ENCODE measurements at places on chromosomes 1 and 21.

DNA sequence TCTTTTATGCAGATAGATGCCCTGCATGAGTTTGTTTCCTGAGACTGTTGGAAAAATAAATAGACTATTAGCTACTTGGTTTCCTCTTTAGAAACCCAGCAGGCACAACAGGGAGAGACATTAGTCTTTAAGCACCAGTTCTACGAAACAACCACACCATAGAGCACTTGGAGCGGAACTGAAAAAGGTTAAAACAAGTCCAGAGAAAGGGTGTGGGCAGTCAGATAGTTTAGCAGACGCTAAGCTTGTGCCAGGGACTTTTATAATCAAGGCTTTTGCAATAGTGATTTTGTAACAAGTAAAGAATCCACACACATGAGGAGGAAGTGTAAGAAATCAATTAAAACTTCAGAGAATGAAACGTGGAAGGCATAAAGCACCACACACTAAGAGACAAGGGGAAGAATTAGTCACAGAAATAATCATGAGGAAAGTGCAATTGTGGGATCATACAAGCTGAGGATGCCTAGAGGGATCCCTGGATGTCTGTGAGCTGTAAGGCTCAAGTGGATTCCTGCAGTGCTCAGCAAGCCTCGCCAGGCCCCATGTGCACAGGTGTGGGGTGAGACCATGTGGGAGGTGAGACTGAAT lies 37.8 kb upstream of the TLR5 start:
- DNase-seq = no peak

GRCh38 chr1:212641956-212642355 lies 33.4 kb downstream of the ATF3 start:
- DNase-seq = no peak

DNA sequence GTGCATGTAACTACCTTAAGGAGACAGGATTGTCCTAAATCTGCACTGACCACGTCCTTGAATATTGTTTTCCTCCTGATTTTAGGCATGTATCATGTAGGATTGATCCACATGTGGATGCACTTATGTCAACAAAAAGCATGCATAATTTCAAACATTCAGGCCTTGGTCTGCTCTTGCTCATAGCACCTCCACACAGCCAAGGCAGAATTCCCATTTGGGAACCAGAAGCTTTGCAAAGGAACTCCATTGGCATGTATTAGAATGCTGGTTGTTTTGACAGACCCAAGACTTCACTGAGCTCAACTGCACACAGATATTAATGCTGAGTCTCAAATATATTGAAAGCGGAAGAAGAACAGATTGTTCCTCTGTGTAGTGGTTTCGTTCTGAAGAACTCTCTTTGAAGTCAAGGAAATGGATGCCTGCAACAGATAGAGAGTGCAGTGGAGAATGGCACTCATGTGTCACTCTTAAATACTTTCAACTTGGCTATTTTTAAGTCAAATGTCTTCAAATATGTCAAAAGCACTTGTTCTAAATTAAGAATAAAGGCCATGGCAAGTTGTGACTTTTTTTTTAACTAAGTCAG lies 387.6 kb downstream of the LTN1 start:
- no peak for DNase-seq

DNA sequence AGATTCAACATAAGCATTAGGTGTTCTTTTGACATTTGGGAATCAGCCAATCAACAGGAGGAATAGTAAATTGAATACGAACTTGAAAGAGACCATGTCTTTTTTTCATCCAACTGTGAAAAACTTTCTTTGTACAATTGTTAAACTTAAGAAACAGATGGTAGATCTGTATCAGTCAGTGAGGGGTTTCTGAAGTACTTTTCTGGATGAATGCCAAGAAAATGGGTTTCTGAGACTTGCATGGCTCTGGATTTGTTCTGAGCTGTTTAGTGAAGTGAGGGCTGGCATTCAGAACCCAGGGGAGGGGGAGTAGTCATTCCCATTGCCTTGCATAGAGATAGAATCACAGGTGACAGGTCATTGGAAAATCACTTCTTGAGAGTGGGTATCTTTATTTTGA lies 37.4 kb downstream of the PTPRC start:
- no peak for DNase-seq

DNA sequence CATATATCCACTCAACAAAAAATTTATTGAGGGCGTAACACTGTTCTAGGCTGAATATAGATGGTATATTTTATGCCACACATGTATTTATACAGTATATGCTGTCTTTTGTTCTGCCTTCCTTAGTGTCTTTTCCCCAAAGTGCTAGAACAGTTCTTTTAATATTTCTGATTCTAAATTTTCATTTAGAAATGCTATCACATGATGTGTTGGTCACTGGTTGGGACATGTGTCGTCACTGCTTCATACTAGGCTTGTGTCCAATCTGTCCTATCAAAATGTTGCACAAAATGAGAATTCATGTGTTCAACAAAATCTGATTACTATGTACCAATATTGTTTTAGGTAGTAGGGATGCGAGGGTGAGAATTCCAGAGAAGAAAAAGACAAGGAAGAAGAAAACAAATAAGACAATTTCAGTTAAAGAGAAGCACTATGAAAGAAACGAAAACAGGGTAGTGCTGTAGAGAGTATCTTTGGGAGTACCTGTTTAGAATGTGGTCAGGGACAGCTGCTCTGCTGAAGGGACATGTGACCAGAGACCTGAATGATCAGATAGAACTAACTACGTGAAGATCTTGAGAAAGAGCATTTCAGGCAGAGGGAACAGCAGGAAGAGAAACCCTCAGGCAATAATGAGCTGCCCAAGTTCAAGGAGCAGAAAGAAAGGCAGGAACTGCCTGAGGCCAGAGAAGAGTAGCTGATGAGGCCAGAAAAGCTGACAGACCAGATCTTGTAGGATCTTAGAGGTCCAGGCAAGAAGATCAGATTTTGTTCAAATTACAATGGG lies 1.3 kb downstream of the KMO start:
- DNase-seq = no peak

DNA sequence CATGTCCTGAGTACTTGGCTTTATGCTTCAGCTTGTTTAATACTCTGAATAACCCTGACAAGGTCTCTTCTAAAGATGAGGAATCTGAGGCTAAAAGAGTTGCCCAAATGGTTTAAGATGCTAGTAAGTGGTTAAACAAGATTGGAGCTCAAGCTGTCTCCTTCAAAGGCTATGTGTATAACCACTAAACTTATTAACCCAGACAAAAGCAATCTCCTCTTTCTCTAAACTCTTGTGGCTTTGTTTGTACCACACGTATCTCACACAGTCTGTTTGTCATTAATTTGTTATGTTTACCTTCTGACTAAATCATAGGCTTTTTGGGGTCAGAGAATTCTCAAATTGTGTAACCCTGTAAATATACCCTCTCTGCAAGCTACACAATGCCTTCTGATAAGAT lies 89.9 kb downstream of the HMCN1 start:
- DNase-seq = no peak

DNA sequence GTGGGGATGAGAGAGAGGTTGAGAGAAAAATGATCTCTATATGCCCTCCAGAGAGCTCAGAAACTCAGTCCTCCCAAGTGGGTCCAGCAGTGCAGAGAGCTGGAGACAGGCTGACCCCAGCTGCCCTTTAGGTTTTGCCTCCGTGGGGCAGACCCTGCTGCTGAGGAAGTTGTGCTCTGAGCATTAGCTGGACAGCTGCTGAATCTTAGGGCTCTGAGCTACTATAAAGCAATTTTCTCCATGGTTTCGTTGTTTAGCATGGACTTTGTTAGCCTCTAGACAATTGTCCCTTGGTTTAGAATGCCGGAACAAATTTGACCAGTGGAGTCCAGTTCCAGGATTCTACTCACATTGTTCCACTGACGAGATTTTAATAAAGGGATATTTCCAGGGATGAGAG lies 22.1 kb downstream of the BATF3 start:
- no peak for DNase-seq

DNA sequence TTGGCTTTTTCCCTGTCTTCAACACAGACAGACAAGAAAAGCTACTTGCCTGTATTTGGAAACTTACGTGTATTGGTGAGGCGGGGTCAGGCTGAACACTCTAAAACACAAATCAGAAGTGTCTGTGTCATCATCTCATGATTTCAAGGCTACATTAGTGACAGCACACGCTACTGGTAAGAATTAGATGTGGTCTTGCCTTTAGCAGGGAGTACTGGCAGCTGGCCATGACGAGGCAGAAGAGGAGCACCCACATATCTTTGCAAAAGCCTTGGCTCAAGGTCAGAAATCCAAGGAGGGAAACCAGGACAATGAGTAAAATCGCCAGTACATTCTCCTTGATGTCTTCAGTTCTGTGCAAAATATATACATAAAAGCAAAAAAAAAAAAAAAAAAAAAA lies 77.7 kb downstream of the PCNX2 start:
- no peak for DNase-seq

GRCh38 chr1:222167111-222167510 lies 380.8 kb downstream of the HHIPL2 start:
- no peak for DNase-seq

GRCh38 chr1:210347112-210347511 lies 18.4 kb downstream of the HHAT start:
- no peak for DNase-seq

GRCh38 chr1:77378723-77379535 lies 97.1 kb downstream of the AK5 start:
- no peak for DNase-seq

- no peak for DNase-seq
Observed at GRCh38 chr1:218686258-218686657, 341.1 kb downstream of the TGFB2 start.

DNA sequence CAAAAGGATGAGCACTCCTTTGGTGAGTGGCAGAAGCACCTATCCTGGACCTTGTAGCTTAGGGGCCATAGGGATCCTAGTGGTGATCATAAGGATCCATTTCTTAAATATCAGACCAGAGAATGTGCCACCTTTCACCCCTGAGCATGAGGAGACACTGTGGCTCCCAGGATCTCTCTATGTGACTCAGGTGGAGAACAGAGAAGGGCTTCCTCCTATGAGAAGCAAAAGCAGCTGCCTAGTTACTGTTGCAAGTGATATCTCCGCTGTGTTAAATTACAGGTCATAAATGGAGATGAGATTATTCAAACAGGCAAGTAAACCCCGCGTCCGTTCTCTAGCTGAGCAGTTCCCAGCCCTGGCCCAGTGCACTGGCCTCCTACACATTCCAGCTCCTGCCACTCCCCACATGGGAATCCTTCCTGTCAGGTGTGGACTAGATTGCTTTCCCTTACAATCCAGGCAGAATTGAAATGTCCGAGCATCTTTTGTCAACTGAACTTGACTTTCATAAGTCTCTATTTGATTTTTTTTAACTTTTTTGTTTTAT lies 26.3 kb downstream of the CLEC20A start:
- DNase-seq = no peak

DNA sequence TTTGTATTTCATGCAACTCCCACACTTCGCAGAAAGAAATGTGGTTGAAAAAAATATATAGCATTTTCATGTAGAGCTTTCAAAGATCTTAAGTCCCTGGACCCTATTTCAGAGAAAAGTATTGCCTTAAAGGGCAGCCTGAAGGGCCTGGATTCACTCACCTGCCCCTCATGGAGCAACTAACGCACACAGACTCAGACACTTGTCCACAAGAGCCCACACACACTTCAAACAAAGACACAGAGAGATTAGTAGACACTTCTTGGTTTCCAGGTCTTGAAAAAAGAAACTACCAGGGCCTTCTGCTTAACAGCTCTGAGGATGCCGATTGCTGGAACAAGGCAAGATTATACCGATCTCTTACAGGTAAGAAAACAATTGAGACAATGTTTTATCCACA lies 122.2 kb downstream of the ZBTB18 start:
- DNase-seq = no peak

DNA sequence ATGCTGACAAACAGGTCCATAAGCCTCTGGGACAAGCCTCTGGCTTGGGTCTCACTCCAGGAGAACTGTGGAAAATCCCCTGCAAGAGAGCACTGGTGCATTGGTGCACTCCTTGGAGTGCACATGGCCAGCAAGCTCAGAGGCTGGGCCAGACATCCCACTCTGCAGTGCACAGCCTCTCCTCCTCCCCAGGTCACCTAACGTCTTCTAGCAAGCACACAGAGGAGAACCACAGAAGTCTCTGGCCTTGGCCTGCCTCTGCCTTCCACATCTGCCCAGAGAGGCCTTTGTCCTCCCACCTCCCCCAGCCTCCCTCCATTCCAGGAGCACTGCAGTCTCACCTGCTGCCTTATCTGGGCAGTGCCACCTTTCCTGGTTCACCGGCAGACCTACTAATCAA lies 4.2 kb downstream of the PGLYRP3 start:
- DNase-seq = no peak

DNA sequence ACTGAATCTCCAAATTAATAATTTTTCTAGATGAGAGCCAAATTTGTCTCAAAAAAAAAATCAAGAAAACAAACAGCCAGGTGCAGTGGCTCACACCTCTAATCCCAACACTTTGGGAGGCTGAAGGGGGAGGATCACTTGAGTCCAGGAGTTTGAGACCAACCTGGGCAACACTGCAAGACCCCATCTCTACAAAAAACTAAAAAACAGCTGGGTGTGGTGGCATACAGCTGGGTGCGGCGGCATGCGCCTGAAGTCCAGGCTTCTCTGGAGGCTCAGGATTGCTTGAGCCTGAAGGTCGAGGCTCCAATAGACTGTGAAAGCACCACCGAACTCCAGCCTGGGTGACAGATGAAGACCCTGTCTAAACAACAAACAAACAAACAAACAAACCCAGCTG lies 14.0 kb downstream of the ACBD3 start:
- DNase-seq = no peak

- no peak for DNase-seq
Observed at GRCh38 chr1:111515291-111516004, 12.0 kb upstream of the ADORA3 start.

DNA sequence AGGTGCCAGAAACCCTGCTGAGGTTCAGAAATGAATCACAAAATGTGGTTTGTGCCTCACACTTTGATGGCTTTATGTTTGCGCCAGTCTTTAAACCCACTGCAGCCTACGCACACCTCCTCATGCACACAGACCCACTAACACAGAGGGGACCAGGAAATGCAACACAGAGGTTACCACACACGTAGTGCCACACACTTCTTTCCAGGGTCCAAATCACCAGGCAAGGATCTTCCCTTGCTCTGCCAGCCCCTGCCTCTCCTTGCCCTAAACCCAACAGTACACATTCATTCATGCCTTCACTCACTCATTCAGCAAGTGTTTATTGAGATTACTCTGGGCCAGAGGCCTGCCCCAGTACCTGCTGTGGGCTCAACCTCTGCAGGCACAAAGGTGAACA lies 17.5 kb downstream of the MAB21L3 start:
- DNase-seq = no peak

DNA sequence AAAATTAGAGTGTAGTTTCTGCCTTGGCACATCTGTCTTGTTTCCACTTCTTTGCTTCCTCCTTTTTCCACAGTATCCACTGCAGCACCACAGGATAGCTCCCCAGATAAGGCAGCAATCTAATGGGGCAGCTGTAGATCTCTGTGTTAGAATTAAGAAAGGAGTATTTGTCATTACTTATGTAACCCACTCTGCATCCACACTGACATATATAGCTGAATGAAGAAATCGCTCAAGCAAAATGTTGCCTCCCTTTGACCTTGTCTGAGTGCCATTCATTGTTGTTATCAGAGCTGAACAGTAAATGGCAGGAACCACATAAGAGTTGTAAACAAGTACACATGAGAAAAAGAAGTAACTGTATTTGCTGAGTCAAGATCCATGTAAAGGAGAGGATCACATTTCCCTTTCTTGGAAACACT lies 45.9 kb upstream of the DPH5 start:
- DNase-seq = no peak

GRCh38 chr1:81021134-81021533 lies 779.6 kb upstream of the ADGRL2 start:
- DNase-seq = no peak

Measured in amygdala (tissue), 56 donors.